Colonic mucosa (tissue), 4 donors: ENCODE measurements at places on chromosomes 7 and 10. TPM values are rescaled to one million over a fixed set of nuclear protein-coding genes. Genes with fewer than 3 reads are reported as not detected.

DNA sequence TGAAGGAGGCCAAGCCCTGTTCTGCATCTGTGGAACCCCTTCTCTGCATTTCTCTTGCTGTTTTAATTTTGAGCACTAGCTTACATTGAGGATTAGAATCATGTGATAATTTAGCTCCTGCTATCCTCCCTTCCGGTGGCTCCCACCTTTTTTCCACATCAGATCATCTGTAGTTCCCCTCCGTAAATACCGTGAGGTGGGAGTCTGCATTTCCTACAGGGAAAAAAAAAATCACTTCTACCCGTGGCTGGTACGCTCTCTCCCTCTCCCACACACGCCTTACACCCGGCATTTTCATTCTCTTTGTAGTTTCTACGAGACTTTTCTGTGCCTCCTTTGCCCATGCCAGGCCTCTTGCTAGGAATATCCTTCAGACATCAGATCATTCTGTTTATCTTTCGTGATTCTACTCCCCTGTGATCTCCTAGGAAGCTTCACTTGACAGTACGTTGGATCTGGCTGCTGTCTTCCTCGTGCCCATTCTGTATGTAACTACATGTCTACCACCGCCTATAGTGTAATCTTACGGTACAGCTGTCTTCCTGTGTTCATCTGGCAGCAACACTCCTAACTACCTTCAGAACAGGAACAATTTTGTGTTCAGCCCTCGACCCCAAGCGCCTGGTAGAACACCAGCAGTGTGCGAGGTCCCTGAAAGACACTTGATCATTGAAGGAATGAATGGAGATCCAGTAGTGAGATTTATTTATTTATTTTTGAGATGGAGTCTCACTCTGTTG lies 41.7 kb upstream of the OCM start:
- H3K4me3 ChIP-seq, result no peak overlapping the region
- H3K36me3 ChIP-seq, result no peaks in the 10 kb centered on the region
- H3K27ac ChIP-seq, result no peak overlapping the region
- H3K27me3 ChIP-seq, result no peaks in the 10 kb centered on the region
- DNase-seq, result no peak
- H3K4me1 ChIP-seq, result peaks cover under 1% of the 10 kb centered on the region

DNA sequence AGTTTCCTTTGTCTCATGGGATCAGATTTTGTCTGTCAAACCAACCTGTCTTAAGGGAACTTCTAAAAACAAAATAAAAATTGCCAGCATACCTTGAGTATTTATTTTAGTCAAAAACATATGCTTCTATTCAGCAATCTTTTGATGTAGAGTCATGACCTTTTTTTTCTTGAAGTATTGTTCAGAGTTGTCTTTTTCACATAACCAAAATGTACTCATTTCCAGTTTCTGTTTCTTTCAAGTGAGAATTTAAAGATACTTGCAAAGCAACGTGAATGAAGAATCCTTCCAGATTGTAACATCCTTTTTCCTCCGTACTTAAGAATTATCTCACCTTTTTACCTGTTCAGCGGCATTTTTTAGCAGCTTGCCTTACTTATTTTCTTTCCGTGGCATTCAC lies 37.8 kb downstream of the GNAI1 start:
- H3K4me1 ChIP-seq, result no peaks in the 10 kb centered on the region
- no peak for DNase-seq
- H3K36me3 ChIP-seq, result no peaks in the 10 kb centered on the region
- H3K4me3 ChIP-seq, result no peak overlapping the region
- no peak overlapping the region for H3K27ac ChIP-seq

- no peaks in the 10 kb centered on the region for H3K36me3 ChIP-seq
- no peak overlapping the region for H3K4me3 ChIP-seq
Observed at GRCh38 chr7:132977234-132977633, 104.7 kb downstream of the CHCHD3 start.

- H3K4me1 ChIP-seq, result no peaks in the 10 kb centered on the region
- no peaks in the 10 kb centered on the region for H3K36me3 ChIP-seq
- no peak overlapping the region for H3K27ac ChIP-seq
Observed at GRCh38 chr10:120732067-120732466, 119.1 kb upstream of the WDR11 start.

Gene ADAM22
- 2.8 TPM for total RNA-seq
